Kasumi-1 (cell line): ENCODE measurements at places on chromosomes 1 and 21.

- no peak for DNase-seq
Measured at GRCh38 chr1:9826087-9826486, 2.3 kb upstream of the CLSTN1 start.

GRCh38 chr1:215589650-215590435 lies 22.7 kb downstream of the KCTD3 start:
- DNase-seq = no peak

DNA sequence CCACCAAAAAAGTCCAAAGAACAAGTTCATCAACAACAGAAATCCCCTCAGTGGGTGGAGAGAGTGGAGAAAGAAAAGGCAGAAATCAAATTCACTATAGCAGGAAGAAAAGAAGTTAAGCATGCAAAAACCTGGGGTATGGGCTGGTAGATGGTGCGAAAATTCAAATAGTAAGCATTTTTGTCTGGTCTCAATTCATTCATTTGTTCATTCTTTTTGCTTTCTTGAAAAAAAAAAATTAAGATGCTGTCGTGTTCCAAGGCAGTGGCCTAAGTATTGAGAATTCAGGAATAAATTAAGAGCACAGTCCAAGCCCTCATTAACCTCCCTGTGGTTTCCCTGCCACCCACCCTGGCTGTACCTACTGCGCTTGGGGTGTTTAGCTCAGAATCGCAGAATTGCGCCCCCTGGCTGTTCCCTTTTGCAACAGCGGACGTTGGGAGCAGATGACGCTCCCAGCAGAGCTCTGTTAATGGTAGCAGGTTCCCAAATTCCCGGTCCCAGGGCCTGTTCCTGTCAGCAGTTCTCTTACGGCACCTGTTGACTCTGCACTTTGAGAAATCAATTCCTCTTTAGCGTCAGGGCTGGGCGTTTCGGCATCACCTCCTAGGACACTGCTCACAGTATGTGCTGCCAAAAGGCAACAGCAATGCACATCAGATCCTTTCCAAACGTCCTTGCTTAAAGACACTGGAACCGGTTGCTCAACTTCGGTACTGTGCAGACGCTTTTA lies 34.0 kb upstream of the SSX2IP start:
- DNase-seq = no peak

GRCh38 chr1:92831368-92831761 lies 475 bp upstream of the RPL5 start:
- no peak for DNase-seq

DNA sequence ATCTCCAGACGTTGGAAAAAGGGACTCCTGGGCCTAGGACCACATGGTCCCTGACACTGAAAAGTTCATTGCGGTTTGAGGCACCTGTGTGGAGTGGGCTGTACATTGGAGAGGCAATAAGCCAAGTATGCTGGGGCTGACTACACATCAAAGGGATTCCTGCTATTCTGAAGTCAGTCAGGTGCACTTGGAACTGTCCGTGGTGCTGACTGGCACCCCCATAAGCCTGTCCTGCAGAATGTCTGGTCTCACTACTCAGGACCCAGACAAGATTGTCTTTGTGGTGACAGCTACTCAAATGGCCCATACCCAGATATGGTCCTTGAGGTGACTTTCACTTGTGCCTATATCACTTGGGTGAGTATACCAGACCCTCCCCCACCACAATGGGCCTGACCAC lies 150.6 kb downstream of the RWDD3 start:
- peak; percentile 41 for DNase-seq

GRCh38 chr1:212792396-212792908 lies 758 bp downstream of the TATDN3 start:
- DNase-seq = no peak

DNA sequence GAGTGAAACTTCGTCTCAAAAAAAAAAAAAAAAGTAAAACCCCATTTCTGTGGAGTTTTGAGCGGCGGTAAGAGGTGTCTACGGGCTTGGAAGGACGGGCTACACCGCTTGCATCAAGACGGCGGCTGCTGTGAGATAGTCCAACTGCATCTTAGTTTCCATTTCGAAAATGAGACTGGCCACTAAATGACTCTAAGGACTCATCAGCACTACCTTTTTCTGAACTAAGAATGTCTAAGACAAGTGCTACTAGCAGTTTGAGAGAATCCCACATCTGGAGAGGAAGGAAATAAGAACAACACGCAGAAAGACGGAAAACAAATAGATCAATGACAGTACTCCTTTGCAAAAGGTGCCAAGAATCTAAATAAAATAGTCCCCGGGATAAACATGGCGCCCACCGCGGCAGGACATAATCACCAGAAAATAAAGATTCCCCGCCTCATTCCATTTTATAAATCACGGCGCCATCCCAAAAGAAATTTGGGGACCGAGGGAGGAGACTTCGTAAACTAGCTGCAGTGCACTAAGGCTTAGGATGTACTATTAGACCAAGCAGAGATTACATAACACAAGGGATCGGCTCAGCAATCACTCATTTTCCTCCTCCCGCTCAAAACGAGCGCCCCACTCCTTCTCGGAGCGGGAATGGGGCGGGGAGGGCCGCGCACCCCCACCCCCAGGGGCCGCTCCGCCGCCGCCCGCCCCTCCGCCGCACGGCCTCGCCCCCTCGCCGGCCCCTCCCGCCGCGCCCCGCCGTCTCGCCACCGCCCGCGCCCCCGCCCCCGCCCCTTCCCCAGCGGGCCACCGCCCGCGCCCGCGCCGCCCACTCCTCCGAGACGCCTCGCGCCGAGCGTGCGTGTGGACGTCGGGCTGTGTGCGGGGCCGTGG lies 1.1 kb downstream of the POGZ start:
- peak; percentile 45 for DNase-seq

DNA sequence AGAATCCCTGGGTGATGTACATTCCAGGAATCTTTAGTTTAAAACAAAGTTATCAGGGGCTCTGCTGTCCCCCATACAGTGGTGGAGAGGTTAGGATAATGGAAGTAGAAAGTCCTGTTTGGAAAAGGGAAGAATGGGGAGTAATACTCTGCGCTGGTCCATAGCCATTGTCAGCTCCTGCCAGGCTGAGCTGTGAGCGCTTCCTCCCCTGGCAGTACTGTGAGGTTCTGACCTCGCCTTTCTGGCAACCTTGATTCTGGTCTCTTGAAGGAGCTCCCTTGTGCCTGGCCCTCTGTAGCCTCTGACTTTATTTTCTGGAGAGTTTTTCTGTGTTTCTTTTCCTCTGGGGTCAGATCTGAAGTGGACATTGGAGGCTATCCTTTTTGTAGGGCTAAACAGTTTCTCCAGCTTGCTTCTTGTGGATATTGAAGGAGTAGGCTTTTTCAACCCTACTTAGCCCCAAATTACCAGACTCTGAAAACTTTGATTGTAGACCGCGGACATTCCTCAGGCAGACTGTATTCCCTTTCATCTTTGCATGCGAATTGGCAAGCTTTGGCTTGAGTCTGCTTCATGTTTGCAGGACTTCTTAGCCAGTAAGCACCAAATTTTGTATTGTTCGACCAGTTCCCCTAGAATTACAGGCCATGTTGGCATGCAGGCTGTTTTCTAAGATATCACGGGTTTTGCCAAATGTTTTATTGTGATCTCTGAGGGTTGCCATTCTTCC lies 13.8 kb downstream of the UBE4B start:
- DNase-seq = no peak

GRCh38 chr1:22618056-22618455 lies 18.4 kb upstream of the C1QA start:
- DNase-seq = no peak

DNA sequence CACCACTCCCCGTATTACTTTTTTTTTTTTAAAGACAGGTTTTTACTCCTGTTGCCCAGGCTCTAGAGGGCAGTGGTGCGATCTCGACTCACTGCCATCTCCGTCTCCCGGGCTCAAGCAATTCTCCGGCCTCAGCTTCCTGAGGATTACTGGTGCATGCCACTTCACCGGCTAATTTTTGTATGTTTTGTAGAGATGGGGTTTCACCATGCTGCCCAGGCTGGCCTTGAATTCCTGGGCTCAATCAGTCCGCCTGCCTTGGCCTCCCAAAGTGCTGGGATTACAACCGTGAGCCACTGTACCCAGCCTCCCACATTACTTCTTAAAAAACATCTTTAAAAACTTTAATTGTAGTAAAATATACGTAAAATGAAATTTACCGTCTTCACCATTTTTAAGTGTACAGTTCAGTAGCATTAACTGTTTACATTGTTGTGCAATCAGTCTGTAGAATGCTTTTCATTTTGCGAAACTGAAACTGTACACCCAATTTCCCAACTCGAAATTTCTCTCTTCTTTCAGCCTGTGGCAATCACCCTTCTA lies 77.0 kb downstream of the ZMYM4 start:
- DNase-seq = peak; percentile 66

- DNase-seq = peak; percentile 89
Measured at GRCh38 chr1:232589812-232590743, 39.9 kb downstream of the SIPA1L2 start.

- no peak for DNase-seq
Measured at GRCh38 chr1:161921491-161921890, 102.2 kb downstream of the OLFML2B start.

DNA sequence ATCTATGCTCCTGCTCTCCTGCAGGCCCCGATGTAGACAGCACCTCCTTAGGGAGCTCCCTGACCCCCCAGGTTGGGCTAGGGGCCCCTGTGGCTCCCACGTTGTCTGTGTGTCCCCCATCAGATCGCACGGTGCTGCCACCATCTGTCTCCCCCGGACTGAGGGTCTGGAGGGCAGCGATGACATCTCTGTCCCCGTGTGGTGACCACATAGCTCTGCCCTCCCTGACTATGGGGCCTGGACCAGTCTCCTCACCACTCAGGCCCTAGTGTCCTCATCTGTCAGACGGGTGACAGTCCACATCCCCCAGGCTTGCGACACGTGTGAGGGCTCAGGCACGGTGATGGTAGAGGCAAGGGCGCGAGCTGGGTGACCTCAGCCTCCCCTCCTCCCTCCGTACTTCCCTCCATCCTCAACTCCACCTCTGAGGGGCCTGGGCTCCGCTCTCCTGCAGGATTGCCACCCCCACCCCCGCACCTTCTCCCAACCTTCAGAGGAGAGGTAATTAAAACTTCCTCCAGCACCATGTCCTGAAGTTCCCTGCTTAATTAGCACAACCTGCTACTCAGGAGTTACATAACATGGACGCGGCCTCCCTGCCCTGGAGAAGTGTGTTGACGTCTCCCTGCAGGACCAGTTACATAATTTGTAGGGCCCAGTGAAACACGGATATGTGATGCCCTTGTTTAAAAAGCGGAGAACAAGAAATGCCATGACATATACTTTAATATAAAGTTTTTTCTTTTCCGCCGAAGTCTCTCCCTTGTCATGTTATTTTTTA lies 288.2 kb downstream of the PTPRU start:
- no peak for DNase-seq

DNA sequence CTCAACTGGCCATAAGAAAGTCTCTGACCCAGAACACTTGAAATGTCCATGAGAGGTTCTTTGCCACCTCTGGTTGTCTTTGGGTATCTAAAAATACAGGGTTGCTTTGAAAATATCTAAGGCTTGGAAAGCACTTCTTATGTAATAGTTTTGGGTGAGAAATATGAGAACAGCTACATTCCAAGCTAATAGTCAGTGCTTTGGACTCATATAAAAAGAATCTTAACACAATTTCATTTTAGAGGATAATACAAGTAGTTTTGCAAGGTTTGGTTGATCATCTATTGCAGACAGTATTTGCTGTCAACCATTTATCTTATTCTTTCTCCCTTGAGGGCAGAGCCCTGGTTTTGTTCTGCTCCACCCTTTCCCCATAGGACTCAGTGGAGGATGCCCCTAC lies 207.5 kb downstream of the KCNK2 start:
- no peak for DNase-seq

DNA sequence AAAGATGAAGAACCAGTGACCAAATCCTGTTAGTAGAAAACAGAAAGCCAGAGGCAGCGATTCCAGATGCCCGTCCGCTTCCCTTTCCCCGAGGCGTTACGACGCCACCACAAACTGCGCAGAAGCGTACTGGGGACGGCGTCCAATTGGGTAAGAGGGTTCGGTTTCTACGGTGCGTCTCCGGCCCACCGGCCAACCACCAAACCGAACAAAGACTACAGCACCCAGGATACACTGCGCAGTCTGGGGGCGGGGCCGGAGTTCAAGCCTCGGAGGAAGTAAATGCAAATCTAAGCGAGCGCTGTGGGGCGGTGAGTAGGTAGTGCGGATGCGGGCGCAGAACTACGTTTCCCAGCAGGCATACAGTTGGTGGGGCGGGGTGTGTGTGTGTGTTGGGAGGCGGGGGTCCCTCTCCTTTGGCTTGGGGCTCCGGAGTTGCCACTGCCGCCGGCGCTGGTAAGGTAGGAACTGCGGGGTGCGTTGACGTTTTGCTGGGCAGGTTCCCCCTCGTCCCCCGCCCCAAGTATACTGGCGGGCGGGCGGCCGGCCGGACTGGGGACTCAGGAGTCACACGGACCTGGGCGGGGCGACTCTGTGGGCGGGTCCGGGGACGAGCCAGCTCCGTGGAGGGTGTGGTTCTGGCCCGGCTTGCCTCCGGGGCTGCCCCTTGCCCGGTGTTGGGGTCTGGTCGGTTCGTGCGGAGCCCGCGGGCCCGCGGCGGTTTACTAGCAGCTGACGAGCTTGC lies at the start of the genes SWT1 and TRMT1L:
Gene SWT1 (plus strand): TSS at position 314 of the 745 bp plus-strand sequence. CDS start 3,675 bp downstream, outside the sequence.
Gene TRMT1L (minus strand): TSS at position 100 of the 745 bp plus-strand sequence. CDS start 241 bp downstream, outside the sequence.
- DNase-seq = peak; percentile 99

- DNase-seq = no peak
Measured at GRCh38 chr1:208531003-208531750, 287.0 kb upstream of the PLXNA2 start.

DNA sequence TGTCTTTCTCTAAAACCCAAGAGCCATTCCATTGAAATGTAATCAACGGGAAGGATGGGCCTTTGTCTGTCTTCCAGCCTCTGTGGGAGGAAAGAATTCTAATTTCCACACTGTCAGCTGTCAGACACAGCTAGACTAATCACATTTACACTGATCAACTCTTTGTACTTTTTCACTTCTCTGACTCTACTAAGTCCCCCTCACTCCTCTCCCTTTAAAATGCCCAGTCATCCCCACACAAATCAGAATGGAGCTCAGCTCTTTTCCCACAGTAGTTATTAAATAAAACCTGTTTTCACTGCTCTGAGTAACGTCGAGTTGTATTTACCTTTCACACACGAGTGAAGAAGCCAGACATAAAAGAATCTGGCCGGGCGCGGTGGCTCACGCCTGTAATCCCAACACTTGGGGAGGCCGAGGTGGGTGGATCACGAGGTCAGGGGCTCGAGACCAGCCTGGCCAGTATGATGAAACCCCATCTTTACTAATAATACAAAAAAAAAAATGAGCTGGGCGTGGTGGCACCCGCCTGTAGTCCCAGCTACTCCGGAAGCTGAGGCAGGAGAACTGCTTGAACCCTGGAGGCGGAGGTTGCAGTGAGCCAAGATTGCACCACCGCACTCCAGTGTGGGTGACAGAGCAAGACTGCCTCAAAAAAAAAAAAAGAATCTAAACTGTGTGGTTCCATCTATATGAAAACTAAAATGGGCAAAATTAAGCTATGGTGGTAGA lies 13.3 kb downstream of the ZBTB8OS start:
- no peak for DNase-seq

- DNase-seq = no peak
Measured at GRCh38 chr1:152960452-152961044, 9.9 kb upstream of the SPRR4 start.
